ENCODE measurements at places on chromosomes 2 and 18.

DNA sequence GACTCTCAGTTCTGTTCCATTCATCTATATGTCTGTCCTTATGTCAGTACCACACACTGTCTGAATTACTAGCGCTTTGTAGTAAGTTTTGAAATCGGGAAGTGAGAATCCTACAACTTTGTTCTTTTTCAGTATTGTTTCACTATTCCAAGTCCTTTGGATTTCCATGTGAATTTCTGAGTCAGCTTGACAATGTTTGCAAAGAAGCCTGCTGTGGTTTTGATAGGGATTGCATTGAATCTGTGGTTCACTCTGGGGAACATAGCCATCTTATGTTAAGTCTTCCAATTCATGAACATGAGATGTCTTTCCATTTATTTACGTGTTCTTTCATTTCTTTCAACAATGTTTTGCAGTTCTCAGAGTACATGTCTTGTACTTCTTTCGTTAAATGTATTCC lies 15.0 kb downstream of the SLC3A1 start:
- DNase-seq = peak; percentile 65

DNA sequence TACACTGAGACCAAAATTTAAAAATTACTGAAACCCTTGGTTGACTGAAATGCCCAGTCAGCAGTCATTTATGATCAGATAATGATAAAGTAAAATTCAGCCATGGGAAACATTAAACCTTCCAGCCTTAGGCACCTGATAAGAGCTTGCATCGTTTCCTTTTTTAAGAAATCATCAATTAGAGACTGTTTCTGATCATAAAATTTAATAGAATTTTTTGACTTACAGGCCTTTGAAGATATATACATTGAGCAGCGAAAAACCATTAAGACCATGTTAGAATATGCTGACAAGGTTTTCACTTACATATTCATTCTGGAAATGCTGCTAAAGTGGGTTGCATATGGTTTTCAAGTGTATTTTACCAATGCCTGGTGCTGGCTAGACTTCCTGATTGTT lies 99.6 kb upstream of the CSRNP3 start:
- DNase-seq = no peak

GRCh38 chr18:35592298-35592697 lies 10.8 kb downstream of the GALNT1 start:
- DNase-seq = no peak

- no peak for DNase-seq
Observed at GRCh38 chr2:175930504-175930903, 71.6 kb downstream of the LNPK start.

GRCh38 chr2:205680067-205680466 lies 2.2 kb upstream of the NRP2 start:
- peak; percentile 87 for DNase-seq

- DNase-seq = no peak
Observed at GRCh38 chr18:8777846-8778245, 72.5 kb downstream of the MTCL1 start.

DNA sequence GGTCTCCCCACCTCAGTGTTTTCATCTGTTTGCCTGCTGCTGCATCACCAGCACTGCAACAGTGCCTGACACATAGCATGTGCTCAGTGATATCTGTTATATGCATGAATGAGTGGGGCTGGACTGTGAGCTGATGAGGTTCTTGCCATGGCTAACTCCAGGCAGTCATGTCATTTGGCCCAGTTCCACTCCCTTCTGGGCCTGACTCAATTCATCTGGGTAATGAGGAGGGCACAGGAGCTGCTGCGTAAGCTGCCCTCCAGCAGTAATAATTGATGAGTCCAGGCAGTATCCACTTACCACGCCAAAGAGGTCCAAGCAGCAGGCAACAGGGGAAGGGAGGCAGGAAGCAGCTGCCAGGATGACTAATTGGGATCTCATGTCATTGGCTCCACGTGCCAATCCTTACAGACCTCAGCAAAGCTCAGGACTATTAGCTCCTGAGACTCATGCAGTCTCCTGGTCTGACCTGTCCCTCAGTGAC lies 34.1 kb upstream of the MAT2A start:
- peak; percentile 92 for DNase-seq

- DNase-seq = no peak
Observed at GRCh38 chr2:38648107-38648761, 17.7 kb upstream of the GALM start.

- no peak for DNase-seq
Observed at GRCh38 chr2:156317631-156318030, 14.9 kb downstream of the NR4A2 start.

DNA sequence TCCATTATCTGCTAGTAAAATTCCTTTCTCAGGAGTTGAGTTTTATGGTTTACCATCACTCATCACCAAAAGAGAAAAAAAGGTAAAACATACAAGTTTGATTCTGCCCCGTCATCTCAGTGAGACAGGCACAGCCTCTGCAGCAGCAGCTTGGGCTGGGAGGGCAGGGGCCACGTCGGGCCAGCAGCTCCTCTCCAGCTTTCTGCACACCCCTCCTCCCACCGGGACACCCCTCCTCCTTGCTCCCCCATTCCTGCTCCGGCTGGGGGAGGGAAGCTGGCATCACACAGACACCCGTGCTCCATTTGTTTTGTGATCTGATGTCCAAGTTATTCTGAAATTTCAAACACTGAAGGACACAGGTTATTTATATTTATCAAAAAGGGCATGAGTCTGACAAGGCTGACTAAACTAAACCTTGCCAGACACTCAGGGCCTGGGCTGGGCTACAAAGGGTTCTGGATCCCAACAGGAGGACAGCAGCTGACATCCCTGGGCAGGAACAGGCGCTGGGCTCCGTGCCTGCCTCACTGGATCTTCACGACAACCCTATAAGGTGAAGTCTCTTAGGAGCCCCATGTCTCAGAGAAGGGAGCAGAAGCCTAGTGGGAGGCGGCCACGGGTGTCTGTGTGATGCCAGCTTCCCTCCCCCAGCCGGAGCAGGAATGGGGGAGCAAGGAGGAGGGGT lies 71.4 kb downstream of the HDAC4 start:
- no peak for DNase-seq

DNA sequence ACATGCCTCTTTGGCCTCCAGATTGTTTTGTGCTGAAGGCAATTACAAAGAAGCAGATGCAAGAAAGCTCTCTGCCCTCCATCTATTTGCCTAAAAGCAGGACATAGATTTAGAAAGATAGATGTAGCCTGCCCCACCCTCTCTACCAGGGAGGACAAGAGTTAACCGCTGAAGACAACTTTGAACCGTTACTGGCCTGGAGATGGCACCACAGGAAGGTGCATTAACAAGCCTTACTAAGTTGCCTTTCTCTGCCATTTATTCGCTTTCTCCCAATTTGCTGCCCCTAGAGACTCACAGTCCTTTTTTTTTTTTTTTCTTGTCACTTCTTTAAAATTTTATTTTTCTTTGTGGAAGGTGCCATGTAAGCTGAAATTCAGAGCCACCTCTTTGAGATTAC lies 28.8 kb upstream of the RMDN2 start:
- DNase-seq = peak; percentile 22

- DNase-seq = no peak
Observed at GRCh38 chr18:63315876-63316275, 3.7 kb downstream of the BCL2 start.

- DNase-seq = peak; percentile 98
Observed at GRCh38 chr2:85215448-85216401, 82.5 kb downstream of the TCF7L1 start.

DNA sequence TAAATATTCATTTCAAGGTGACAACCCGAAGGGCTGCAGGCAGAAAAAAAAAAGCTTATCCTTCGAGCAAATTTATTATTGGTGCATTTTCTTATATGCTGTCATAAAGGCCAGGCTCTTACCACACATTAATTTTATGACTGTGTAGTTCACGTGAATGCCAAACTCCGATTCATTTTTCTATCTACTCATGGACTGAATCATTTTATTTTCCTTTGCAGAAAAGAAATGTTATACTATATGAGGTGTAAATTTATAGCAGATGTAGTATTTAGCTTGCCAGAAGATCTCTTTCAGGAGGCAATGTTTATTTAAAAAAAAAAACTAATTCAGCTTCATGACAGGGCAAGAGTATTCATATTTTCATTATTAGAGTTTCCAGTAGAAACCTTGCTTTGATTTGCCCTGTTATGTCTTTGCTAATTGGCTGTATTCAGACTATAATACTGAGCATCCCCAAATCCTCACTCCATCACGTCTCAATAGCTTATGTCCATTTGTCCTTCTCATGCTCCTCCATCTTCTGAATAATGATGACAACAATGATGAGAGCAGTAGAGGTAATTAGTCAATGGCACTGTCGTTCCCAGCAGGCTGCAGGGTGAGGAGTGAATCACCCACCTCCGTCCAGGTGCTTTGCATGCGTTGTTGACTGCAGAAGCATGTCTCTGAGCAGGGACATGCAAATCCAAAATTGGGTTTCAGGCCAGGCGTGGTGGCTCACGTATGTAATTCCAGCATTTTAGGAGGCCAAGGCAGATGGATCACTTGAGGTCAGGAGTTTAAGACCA lies 101.1 kb upstream of the RAB12 start:
- DNase-seq = peak; percentile 36

DNA sequence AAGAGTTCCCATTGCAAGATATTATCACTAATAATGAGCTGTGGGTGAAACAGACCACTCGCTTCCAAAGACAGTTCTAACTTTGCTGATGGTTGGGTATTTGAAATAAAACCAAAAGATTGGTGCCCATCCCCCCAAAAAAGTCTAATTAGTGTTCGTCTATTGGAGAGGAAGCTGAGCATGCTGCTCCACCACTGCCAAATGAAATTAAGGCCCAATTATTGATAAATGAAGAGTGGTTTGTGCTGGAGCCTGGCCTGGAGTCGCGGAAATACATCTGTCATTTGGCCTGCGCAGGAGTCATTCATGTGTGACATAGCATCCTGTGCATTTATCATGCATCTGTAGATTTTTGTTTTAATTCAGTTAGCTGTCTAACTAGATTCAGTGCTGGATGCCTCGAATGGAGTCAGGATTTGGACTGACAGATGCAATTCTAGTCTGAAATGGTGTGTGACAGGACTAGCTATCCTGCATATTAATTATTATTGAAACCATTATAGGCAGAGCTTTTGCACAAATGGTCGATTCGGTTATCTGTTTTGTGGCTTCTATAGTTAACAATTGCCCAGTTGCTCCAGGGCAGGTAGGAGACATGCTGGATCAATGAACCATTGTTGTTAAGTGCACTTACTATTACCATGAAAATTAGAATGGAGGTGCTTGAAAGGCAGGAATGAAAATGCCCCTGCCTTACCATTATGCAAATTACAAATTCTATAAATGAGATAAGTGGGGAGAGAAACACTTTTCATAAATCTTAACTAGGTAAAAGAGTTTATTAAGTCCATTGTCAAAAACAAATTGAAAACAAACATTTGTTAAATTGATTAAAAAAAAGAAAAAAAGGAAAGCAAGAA lies 450.4 kb upstream of the TCF4 start:
- DNase-seq = no peak

- DNase-seq = no peak
Observed at GRCh38 chr2:186059096-186059495, 320.5 kb downstream of the FSIP2 start.

DNA sequence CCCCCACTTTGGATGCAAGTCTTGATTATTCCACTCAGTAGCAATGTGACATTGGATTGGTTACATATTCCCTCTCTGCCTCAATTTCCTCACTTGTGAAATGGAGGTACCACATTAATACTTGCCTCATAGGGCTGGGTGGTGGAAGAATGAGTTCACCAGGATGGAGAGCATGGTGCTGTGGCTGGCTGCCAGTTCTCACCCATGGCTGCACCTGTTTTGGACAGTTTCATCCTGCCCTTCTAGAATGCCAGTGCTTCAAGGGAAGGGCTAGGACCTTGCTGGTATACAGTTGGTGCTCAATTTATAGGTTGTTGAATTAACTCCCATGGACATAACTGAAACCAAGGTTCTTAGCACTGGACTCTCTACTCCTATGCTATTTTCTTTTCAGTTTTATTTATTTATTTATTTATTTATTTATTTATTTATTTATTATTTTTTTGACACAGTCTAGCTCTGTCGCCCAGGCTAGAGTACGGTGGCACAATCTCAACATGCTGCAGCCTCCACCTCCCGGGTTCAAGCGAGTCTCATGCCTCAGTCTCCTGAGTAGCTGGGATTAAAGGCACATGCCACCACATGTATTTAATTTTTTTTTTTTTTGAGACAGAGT lies 5.3 kb upstream of the SH3RF3 start:
- no peak for DNase-seq

DNA sequence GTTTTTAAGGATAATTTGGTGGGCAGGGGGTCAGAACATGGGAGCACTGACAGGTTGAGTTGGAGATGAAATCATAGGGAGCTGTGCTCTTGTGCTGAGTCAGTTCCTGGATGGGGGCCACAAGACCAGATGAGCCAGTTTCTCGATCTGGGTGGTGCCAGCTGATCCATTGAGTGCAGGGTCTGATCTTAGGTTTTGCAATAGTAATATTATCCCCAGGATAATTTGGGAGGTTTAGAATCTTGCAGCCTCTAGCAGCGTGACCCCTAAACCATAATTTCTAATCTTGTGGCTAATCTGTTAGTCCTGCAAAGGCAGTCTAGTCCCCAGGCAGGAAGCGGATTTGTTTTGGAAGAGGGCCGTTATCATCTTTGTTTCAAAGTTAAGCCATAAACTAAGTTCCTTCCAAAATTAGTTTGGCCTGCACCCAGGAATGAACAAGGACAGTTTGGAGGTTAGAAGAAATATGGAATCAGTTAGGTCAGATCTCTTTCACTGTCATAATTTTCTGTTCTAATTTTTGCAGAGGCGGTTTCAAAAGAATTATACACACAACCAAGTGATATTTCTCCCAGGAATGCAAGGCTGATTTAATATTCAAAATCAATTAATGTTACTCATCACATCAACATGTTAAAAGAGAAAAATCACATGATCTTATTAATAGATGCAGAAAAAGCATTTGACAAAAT lies 23.0 kb downstream of the DBI start:
- DNase-seq = peak; percentile 67

DNA sequence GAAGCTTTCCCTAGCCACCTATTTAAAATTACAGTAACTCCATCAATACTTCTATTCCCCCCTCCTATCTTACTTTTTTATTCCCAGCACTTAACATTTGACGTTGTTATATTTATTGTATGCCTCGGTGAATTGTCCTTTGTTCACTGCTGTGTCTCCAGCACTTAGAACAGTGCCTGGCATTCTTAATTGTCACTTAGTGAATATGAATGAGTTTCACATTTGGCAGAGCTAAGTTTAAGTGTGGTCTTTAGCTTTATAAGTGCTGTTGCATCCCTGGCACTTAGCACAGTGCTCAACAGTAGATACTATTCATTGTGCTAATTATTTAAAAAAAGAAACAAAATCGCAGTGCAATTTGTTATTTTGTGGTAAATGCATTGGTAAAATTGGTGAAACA lies 1.7 kb downstream of the RMP24 start:
- DNase-seq = no peak

- DNase-seq = no peak
Observed at GRCh38 chr2:20692081-20692480, 25.1 kb downstream of the GDF7 start.

GRCh38 chr2:10342245-10342951 lies 39.7 kb downstream of the HPCAL1 start:
- DNase-seq = peak; percentile 12

- no peak for DNase-seq
Observed at GRCh38 chr2:171610824-171611223, 76.4 kb upstream of the DYNC1I2 start.

DNA sequence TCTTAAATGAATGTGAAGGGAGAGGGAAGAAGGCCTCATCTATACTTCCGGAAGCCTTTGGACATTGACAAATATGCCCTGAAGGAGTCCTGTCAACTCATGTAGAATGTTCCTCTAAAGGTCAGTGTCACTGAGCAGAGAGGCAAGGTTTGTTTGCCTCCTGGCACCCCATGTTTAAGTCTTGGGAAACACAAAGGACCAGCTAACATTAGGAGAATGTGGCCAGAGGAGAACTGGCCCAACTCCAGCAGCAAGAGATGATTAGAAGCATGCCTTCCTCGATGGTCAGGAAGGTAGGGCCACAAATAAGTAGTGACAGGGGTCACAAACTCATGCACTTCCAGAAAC lies 5.7 kb downstream of the DYSF start:
- peak; percentile 33 for DNase-seq
